Stimulated activated CD4-positive, alpha-beta T cell treated with anti-CD3 and anti-CD28 coated beads, TNF-alpha, amount 100 ng/mL, for 1 hour (primary cell): ENCODE measurements at places on chromosomes 6 and 20.
A peak's percentile ranks its signal among the peaks of the same experiment; 100 is the strongest.

GRCh38 chr6:163668061-163668426 lies 253.5 kb downstream of the QKI start:
- no peak for DNase-seq

DNA sequence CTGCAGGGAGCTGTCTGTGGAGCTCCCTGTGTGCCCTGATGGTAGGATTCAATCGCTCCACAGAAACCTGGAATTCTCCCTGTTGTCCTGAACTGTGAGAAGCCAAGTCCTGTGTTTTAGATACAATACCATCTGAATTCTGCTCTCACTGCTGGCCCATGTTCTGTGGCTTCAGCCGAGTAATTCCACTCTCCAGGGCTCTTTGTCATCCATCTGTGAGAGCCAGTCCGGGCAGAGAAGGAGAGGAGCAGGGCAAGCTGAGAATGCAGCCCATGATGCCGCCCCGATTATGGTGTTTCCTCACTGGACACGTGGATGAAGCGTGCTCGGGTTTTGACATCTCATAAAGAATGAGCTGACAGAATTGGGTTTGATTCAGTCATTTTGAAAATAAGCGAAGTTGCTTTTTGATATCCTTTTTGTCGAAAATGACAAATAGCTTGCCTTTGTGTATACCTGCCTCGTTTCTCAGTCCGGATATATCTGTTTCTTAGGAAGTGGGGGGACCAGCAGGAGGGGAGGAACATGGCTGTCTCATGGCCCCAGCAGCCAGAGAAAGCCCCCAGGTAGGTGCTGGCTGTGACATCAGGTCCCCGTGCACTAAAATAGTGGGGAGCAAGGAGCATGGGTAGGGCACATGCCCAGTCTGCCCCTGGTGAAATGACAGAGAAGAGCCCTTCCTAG lies 8.2 kb upstream of the CD93 start:
- no peak for DNase-seq

GRCh38 chr6:20952699-20953474 lies 418.6 kb downstream of the CDKAL1 start:
- no peak for DNase-seq

DNA sequence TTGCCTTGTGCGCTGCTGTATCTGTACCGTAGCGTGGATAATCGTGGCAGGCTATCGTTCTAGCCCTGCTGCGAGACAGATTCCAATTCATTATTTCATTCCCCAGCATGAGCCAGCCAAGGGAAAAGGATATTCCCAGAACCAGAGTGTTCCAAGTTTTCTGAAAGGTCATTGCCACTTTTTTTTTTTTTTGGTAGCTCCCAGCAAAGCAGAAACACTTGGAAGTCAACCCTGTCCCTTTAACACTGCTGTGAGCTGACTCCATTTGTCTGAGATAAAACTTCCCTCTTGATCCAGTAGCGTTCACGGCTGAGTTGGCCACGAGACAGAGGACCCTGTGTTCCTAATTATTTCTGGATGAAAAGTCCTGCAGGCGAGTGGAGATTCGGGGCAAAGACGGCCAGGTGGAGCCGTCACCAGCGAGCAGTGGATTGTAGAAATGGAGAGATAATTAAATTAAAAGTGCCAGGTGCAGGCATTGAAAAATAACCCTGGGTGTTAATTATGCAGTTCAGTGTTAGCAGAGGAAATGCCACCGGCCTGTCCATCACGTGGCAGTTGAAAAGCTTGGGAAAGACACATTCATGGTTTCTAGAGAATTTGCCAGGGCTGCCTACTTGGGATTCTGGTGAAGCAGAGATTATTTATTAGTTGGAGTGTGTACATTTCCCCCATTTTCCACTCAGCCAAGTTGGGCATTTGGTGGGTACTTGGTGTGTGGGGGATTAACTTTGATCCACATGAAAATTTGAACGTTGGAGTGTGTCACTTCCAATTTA lies 164.2 kb downstream of the SLC24A3 start:
- DNase-seq = no peak

GRCh38 chr6:170270984-170271593 lies 19.8 kb downstream of the DLL1 start:
- DNase-seq = no peak

DNA sequence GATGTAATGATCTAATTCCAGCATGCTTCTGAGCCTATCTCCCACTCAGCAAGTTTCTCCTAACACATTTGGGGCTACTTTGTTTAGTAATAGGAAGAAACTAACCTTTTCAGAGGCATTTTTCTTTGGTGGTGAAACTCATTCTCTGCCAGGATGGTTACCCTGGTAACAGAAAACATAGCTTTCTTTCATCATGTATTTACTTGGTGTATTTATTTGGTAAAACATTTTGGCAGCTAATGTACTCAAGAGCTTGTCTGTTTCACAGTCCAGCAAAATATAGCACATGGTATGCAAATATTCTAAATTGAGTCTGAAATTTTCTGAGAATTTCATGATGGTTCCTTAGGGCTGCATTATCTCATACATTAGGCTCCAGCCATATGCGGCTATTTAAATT lies 100.0 kb downstream of the SLC35B3 start:
- DNase-seq = no peak

GRCh38 chr6:105836889-105837288 lies 249.2 kb upstream of the PRDM1 start:
- no peak for DNase-seq

DNA sequence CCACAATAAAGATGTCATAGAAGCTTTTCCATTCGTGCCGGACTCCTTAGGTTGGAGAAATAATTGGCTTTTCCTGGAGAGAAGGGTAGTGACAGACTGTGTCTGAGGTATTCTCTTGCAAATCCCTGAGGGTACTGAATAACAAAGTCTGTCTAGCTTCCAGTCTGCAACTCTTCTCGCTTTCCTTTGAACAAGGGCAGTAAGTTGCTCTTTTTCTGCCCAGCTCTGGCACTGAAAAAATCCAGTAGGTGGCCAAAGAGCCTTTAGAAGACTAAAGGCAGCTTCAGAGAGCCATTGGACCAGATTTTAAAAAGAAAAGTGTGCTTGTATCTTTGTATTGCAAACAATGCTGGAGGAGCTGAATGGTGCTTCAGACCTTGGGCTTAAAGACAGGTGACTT lies 20.7 kb upstream of the RREB1 start:
- no peak for DNase-seq

- DNase-seq = peak; percentile 25
Measured at GRCh38 chr20:2693286-2694007, 867 bp downstream of the EBF4 start.

GRCh38 chr6:99366852-99367251 lies 17.4 kb upstream of the FAXC start:
- DNase-seq = no peak

DNA sequence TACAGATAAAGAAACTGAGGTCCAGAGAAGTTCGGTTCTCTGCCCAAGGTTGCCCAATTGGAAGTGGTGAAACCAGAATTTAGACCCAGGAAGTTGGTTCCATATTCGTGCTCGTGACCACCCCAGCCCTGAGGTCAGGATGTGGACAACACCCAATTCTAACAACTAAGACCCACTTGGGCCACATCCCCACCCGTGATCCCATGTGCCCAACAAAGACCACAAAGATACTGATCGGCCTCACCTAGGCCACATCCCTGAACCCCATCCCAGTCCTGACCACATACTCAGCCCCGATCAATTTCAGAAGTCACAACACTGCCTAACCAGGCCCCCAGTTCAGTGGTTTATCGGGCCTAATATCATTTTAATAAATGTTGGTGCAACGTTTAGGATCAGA lies 138.4 kb downstream of the PREX1 start:
- DNase-seq = no peak

- DNase-seq = no peak
Measured at GRCh38 chr6:2884804-2885203, 18.3 kb downstream of the SERPINB9 start.

DNA sequence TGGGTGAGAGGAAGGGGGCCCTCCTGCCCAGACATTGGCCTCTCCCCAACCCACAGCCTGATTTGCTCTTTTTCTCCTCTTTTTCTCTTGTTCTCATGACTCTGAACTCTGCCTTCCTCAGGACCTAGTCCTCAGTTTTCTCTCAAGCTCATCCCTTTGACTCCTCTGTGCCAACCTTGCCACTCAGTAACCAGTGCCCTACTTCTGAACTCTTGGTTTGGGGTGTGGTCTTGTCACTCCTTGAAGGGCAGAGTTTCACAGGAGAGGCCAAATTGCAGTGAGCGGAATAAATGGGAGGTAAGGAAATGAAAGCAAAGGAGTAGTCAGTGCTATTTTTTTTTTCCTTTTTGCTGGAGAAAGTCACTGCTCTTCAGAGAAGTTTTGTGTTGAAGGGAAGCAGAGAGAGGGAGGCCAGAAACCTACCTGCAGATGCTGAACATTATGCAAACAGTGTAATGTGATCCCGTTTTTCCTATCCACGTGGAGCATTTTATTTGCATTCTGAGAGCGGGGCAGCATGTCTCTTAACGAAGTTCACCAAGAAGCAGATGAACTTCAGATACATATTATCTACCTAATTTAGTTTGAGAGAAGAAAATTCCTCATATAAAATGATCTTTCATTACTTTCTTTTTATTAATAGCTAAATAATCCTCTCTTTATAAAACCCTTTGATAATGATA lies 26.9 kb downstream of the CFAP61 start:
- DNase-seq = no peak

DNA sequence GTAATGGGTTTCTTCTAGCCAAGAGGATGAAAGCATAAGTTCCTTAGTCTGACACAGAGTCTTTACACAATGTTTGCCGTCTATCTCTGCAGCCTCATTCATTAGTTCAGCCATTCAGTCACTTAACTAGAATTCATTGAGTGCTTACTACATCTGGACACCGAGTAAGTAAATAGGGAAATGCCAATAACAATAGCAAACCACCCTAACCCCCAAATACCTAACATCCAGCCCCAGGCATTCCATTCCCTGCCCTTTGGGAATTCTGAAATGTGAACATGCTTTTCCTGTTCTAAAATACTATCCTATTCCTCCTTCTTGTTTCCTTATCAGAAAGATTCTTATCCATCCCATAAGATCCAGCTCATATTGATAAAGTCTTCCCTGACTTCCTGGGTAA lies 277.6 kb upstream of the RNF217 start:
- no peak for DNase-seq

DNA sequence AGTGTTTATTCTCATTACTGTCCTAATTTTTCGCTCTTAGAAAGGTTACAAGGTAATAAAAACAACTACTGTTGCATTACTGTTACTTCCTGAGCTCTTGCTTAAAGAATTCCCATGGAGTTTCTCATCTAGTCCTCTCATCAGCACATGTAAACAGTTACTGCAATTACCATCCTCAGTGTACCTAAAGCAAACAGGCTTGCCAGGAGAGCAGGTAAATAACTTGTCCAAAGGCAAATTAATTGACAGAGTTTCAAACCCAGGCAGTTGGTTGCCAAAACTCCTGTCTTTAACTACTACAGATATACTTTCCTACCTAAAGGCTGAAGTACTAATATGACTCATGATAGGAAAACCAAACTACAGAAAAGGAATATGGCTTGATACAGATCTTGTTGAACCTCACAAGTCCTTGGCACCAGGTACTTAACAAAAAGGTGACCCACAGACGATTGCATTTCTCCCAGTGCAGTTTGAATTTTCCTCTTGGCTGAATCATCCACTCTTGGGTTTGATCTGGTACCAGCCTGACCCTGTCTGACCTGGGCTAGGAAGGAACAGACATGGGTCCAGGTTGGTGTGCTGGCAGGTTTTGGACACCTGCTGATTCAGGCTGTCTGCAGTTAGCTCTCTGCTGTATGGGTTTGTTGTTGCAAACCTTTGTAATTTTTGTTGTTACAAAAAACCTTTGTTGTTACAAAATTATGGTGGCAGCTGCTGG lies 153.0 kb downstream of the CFAP61 start:
- no peak for DNase-seq

- DNase-seq = peak; percentile 28
Measured at GRCh38 chr6:42901538-42901957, 14.3 kb upstream of the PTCRA start.

GRCh38 chr20:48187851-48188250 lies 402.6 kb upstream of the SULF2 start:
- no peak for DNase-seq

DNA sequence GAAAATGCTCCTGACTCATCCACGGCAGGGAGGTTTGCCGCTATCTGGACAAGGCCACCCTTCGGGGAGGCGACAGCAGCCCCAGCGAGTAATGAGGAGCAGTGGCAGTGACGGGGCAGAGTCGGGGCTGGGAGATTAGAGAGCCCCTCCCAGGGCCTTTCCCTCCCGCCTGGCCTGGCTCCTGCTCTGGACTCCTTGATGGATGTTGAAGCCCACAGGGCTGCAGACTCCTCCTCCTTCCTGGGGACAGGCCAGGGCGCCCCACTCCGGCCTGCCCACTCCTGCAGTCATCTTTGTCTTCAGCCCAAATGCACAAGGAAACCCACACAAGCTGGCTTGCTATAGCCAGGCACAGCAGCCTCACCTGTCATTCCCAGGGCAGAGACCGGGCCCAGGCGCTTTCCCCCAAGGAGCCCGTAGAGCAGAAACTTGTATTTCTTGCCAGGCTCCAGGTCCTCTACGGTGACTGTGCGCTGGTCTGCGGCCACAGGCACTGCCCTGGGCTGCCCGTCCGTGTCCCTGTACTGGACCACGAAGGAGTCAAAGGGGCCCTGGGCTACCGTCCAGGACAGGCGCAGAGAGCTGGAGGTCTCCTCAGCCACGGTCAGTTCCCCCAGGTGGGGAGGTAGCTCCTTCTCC lies 7.7 kb downstream of the CYP21A2 start:
- no peak for DNase-seq

DNA sequence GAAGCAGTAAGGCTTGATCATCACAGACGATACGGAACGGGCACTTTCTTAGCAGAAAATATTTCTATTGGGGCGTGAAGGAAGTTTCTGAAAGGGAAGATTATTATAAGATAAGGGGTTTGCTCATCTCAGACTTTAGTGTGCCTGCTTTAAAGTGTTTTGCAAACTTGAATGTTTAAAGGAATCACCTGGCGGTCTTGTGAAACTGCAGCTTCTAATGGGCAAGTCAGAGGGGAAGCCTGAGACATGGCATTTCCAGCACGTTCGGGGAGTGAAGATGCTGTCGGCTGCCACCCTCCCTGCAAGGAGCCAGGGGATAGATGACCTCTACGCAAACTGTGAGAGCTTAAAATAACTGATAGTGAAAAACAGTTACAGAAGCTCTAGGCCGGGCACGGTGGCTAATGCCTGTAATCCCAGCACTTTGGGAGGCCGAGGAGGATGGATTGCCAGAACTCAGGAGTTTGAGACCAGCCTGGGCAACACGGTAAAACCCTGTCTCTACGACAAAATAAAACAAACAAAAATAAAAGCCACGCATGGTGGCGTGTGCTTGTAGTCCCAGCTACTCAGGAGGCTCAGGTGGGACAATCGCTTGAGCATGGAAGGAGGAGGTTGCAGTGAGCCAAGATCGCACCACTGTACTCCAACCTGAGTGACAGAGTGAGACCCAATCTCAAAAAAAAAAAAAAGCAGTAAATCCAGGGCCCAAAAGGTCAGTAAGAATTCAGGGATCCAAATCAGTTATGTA lies 2.3 kb upstream of the KIF16B start:
- DNase-seq = no peak

- DNase-seq = no peak
Measured at GRCh38 chr6:4788482-4788881, 12.3 kb downstream of the CDYL start.

- no peak for DNase-seq
Measured at GRCh38 chr20:34293589-34293988, 9.6 kb downstream of the AHCY start.
